ENCODE measurements at places on chromosomes 2 and 18.

DNA sequence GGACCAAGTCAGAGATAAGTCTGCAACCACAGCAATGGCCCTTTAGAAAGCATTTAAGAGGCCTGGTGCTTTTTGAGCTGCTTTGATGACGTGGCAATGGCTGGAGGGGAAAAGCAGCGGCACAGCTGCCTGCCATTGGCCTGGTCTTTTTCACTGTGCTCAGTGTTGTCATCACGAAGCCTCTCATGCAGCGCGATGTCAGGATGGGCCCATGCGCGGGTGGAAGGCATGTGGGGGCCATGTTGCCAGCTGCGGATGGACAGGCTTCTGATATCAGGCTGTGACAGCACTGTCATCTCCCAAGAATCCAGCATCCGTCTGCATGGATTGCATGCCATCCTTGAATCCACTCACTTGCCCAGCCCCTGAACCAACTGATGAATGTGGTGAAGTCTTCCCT is 204.5 kb downstream of the ACKR3 start:
- DNase-seq = no peak

DNA sequence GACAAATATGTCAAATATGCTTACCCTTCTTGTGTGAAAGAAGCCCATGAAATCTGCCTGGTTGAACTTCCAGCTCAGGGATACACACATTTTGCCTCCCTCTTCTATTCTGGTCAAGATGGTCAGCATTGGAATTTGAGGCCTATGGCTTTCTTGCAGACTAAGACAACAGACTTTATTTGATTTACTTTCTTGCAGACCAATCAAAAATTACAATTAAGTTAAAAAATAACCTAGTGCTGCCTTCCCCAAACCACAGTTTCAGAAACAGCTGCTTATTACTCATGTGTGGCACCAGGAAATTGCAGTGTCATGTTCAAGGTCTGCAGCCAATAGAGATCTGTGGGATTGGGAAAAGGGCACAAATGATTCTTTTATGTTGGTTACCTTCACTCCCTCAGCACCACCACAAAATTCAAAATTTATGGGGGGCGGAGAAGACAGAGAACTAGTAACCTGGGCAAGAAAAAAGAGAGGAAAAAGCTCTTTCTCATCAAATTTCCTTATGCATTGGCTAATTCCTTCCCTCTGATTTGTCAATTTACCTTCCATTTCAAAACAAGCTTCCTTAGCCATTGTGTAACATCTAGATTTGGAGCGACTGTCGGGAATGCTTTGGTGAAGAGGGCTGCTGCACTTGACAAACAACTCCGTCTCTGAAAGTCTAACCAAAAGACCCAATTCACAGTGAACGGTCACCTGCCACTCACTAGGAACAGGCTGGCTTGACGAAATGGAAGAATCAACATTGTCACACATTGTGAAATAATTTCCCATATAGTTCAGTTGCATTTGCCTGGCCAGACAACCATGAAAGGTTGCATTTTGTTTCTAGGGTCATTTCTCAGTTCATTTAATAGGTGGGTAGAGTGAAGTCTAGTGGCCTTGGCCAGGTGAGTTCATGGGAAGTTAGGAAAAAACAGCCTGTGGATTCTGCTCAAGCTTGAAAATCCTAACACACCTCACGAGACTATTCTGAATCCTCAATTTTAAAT is 100.4 kb upstream of the FZD5 start:
- no peak for DNase-seq

GRCh38 chr18:10543277-10543676 is 17.4 kb downstream of the NAPG start:
- DNase-seq = no peak

- no peak for DNase-seq
Measured at GRCh38 chr18:75809926-75810255, 382.4 kb upstream of the SMIM21 start.

- peak; percentile 37 for DNase-seq
Measured at GRCh38 chr2:119862127-119862889, 102.6 kb downstream of the PTPN4 start.

- peak; percentile 66 for DNase-seq
Measured at GRCh38 chr18:45775241-45775676, 50.2 kb upstream of the SIGLEC15 start.

DNA sequence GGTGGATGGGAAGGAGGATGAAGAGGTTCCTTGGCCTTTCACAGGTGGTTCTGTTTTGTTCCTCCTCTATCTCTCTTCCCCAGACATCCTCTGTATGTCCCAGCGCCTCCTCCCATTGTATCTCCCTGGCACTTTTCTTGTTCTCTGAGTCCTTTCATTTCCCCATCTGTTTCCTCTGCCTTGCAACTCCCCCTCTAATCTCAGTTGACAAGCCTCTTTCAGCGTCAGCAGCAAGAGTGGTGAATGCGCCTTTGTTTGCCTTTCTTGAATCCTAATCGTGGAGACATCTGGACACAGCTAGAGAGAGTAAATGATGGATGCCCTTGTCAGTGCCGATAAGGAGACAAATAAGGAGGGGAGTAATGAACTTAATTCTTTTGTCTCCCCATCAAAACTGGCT is 167.0 kb downstream of the NDUFA10 start:
- DNase-seq = no peak

- no peak for DNase-seq
Measured at GRCh38 chr18:68056936-68057335, 540.4 kb upstream of the DSEL start.

DNA sequence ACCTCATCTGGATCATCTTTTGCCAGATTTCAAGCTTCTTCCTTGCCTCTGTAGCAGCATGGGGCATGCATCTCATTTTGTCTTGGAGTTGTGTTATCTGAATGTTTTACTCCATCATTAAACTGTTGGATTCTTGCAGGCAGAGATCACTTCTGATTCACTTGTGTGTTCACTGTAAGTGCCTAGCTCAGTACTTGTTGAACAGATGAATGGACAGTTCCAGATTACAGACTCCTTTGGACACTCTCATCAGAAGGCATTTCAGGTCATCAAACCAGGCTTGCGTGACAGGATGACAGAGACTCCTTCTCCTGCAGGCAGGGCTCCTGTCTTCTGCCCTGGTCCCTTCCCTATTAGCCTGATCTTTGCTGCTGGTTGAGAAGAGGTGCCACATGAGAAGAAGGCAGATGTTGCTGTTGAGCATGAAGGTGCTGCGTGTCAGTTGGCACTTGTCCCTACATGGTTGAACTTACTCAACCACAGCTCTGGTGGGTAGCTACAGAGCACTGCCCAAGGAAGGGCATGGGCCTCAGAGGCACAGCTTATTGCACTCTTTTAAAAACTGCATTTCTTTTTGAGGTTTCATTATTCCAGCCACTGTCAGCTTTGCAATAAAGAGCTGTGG is 58.9 kb downstream of the INPP4A start:
- no peak for DNase-seq

DNA sequence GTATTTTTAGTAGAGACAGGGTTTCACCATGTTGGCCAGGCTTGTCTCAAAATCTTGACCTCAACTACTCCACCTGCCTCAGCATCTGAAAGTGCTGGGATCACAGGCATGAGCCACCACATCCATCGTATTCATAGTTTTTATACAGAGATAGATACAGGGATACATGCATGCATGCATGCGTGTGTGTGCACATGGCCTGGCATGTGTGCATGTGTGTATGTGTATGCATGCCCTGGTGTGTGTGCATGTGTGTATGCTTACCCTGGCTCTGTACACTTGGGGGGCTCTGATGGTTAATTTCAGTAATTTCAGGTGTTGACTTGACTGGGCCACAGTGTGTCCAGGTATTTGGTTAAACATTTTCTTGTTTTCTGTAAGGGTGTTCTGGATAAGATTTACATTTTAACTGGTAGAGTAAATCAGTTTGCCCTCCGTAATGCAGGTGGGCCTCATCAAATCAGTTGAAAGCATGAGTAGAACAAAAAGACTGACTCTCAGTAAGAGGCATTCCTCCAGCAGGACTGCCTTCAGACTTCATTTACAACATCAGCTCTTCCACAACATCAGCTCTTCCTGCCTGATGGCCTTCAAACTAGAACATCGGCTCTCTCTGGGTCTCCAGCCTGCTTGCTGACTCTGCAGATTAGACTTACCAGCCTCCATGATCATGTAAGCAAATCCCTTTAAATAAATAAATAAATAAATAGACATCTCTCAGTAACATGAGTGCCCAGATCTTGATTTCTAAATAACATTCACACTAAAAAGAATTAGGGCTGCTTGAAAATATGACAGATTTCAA is 30.8 kb downstream of the SESTD1 start:
- DNase-seq = no peak

GRCh38 chr18:59197636-59198035 is 22.3 kb upstream of the GRP start:
- DNase-seq = no peak

GRCh38 chr2:165777522-165778186 is 16.4 kb downstream of the GALNT3 start:
- DNase-seq = peak; percentile 16

GRCh38 chr2:182667315-182667695 is 48.8 kb upstream of the DNAJC10 start:
- DNase-seq = no peak

DNA sequence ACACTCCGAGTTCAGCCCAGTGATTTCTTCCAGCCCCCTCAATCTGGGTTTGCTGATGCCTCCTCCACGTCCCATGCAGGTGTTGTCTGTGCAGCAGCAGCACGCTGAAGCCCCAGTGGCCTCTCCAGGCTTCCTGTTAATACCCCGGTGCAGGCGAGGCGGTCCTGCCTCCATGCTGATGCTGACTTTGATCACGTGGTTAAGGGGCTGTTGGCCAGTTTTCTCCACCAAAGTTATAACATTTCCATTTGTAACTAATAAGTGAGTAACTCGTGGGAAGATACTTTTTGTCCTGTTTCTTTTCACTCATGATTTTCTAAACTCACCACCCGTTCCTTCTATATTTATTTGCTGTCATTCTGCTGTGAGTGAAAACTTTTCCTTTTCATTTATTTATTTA is 42.5 kb upstream of the TMEM18 start:
- no peak for DNase-seq

- no peak for DNase-seq
Measured at GRCh38 chr2:46821600-46821999, 94.0 kb downstream of the MCFD2 start.

DNA sequence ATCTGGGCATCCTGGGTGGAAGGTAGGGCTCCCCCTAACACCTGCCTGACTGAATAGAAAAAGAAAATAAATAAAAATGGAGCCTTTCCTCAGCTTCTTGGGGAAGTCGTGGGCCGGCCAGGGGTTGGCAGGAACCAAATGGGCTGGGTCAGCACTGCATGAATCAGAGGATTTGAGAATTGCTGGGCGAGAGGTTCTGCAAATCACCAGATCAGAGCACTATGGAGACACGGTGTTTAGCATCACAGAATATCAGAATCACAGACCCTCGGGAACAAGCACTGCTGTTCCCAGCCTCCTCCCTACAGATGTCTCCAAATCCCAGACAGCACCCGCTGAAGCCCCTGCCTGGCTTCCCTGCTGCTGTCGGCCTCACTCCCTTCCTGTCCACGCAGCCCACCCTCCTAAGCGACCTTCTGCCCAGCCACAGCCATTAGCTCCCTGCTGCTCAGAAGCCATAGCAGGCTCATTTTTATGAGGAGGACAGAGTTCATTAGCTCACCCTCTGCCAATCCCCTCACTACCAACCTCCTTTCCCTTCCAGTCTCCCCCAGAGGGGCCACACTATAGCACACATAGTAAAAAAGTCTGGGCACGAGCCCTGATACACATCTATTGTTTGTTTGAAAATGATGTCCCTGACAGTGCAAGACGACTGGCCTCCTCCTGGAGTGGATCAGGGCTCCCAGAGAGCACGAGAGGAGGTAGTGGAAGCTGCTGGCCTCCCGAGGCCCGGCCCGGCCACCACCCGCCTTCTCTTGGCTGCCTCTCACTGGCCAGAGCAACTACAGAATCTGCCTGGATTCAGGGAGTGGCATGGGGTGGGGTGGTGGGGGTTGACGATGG is 64.6 kb upstream of the TAF1B start:
- no peak for DNase-seq

Measured in CD4-positive, alpha-beta T cell treated with Interleukin-4 for 1 hour (primary cell).